ENCODE measurements at places on chromosomes 2 and 18. TPM values are rescaled to one million over a fixed set of nuclear protein-coding genes. Genes with fewer than 3 reads are reported as not detected.

- DNase-seq = no peak
Measured at GRCh38 chr2:236866542-236867340, 218.9 kb upstream of the COPS8 start.

DNA sequence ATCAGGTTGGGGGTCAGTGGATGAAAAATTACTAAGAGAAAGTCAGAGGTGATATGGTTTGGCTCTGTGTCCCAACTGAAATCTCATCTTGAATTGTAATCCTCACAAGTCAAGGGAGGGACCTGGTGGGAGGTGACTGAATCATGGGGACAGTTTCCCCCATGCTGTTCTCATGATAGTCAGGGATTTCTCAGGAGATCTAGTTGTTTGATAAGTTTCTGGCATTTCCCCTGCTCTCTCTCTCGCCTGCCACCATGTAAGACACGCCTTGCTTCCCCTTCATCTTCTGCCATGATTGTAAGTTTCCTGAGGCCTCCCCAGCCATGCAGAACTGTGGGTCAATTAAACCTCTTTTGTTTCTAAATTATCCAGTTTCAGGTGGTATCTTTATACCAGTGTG, 945.8 kb upstream of the CRIM1 start:
- no peak for DNase-seq

GRCh38 chr18:25651553-25651952, 299.6 kb upstream of the ZNF521 start:
- no peak for DNase-seq

DNA sequence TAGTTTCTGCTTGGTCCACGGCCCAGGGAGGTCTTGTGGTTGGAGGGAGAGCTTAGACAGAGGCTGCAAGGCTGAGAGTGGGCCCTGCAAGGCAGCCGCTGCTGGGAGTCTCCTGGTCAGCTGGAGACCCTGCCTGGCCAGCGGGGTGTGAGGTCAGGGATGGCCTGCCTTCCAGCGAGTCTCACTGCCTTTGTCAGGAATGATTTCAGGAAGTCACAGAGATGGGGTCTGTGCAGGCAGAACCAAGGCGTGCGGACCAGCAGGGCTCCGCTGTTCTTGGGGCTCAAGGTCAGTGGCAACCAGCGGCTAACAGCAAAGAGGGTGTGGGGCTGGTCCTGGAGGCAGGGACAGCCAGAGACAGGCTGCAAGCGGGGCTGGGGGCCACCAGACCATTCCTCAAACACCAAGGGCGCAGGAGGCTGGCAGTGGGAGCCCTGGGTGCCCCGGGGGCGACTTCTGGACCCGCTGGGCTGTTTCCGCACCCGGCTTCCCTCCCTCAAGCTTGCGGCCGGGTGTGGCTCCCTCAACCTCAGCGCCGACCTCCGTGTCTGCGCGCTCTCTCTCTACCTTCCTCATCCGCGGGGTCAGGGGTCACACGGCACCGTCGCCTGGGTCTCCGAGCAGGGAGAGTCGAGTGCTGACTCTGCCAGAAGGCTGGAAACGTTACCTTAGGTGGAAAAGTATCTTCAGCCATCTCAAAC, 124.5 kb upstream of the CTDP1 start:
- DNase-seq = no peak

DNA sequence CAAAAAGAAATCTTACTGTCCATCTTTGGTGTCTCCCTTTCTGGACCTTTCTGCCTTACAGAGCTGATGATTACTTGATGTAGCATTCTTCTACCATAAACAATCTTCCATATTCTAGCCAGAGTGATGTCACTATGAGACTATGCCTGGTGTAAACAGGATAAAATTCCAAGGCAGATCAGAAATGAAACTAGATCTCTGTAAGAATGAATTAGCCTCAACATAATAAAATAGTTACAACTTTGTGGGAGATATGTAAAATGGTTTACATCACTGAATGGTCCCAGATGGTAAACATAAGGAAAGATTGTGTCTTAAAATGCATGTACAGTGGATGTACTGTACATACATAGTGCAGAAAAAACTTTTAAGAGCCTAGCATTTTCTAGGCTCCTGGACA, 112.3 kb upstream of the ZNF521 start:
- no peak for DNase-seq

GRCh38 chr2:184633726-184634125, 35.4 kb downstream of the ZNF804A start:
- DNase-seq = no peak

The LRP2 gene
- total RNA-seq = not detected

DNA sequence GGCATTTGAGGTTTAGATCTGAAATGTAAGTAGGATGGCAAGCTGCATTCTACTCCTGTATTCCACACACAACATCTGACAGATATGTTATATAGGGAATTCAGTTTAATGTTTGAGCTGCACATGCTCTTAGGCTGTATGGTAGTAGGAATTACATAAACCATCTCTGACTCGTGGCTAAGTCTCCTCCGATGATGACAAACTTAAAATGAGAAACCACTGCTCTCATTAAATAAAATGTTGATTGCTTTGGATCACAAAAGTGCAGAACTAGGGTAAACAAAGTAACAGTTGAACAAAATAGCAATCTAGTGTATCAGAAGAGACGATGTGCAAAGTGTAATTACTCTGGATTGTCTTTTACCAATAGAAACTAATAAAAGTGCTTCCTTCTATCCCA, 50.1 kb upstream of the WDR75 start:
- no peak for DNase-seq

DNA sequence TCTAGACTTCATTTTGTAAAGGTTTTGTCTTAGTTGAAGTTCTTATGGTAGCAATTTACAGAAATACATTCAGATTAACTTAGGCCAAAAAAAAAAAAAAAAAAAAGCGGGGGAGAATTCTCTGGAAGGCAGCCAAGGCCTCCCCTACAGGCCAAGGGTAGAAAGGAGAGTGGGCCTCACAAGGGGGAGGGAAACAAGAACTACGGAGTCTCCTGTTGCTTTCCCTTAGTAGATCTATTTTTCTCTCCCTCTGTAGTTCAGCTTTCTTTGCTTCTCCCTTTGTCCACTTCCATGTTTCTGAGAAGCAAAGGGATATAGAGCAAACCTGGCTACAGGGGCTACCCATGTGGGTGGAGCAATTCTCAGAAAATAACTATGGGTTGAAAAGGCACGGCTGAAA, 2.4 kb upstream of the STK11IP start:
- no peak for DNase-seq

The FBXO41 gene
- total RNA-seq = 8.2 TPM

DNA sequence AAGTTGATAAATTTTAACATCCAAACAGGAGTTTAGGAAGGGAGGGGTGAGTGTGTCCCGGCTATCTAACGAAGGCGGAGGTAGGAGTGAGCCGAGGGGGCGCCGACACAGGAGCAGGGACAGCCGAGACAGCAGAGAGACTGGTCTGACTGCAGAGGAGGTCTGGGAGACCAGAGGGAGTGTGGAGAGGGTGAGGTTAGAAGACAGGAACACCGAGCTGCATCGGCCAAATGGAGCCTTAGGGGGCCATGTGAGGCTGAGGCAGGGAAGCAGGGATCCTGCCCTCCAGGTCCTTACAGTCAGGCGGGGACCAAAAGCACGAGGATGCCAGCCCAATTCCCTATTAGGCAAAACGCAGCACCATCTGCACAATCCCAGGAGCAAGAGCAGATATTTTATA, 67.0 kb downstream of the SFXN5 start:
- no peak for DNase-seq

All from transverse colon (tissue), 4 donors.